ENCODE measurements at places on chromosomes 2 and 18. TPM values are rescaled to one million over a fixed set of nuclear protein-coding genes. Genes with fewer than 3 reads are reported as not detected.

The RAB3GAP1 gene
- 15.9 TPM for polyA plus RNA-seq

GRCh38 chr2:110868971-110869370 is 136.6 kb downstream of the ACOXL start:
- no peak overlapping the region for H3K27ac ChIP-seq
- DNase-seq: no peak
- H3K4me1 ChIP-seq: no peaks in the 10 kb centered on the region
- H3K4me3 ChIP-seq: no peak overlapping the region
- H3K36me3 ChIP-seq: no peaks in the 10 kb centered on the region

The CABLES1 gene
- polyA plus RNA-seq: 11.6 TPM

DNA sequence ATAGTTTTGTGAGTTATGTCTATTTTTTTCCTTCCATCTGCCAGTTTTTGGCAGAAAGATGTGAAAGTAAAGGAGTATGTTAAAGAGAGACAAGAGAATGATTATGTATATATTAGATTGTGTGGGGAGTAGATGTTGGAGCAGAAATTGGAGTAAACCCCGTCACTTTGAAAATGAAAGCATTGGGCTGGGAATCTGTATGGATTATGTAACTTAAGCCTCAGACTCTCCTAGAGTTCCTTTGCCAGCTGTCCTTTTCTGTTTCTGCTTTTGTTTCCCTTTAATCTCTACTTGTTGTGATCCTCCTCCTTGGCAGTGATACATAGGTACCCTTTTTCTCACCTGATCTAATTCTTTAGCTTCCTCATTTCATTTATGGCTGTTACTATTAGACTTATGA is 19.2 kb downstream of the CCDC138 start:
- no peaks in the 10 kb centered on the region for H3K27me3 ChIP-seq
- no peak for DNase-seq
- H3K36me3 ChIP-seq: peaks cover 33% of the 10 kb centered on the region

GRCh38 chr18:1392046-1392445 is 487.4 kb downstream of the ADCYAP1 start:
- no peaks in the 10 kb centered on the region for H3K36me3 ChIP-seq
- no peak overlapping the region for H3K4me3 ChIP-seq
- no peaks in the 10 kb centered on the region for H3K4me1 ChIP-seq
